ENCODE measurements at places on chromosomes 7 and 10.

- peak; percentile 41 for DNase-seq
These were observed 1194.4 kb upstream of the SORCS1 start for GRCh38 chr10:108358912-108359311.

DNA sequence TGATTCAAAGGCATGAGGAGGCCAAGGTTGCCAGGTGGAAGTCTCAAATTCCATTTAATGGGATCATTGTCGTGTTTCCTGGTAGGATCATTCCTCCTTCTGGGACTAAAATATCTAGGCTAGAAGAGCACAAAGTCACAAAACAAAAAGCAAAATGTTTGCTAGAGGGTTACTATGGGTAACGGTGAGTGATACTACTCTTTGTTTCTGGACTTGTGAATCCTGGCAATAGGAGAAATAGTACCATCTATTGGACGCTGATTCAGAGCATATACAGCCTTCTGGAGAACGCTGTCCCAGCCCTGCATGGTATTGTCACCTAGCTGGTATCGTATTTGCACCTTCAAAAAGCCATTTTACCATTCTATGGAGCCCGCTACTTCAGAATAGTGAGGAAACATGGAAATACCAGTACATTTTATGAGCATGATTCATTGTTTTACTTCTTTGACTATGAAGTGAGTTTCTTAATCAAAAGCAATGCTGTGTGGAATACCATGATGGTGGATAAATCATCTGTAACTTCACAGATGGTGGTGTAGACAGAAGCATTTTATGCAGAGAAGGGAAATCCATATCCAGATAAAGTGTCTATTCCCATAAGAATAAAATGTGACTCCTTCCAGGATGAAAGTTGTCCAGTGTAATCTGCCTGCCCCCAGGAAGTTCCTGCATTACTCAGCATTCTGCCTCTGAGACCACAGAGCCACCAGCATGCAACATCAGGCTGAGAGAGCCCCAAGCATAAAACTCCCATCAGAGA lies 361.0 kb downstream of the ETV1 start:
- no peak for DNase-seq

DNA sequence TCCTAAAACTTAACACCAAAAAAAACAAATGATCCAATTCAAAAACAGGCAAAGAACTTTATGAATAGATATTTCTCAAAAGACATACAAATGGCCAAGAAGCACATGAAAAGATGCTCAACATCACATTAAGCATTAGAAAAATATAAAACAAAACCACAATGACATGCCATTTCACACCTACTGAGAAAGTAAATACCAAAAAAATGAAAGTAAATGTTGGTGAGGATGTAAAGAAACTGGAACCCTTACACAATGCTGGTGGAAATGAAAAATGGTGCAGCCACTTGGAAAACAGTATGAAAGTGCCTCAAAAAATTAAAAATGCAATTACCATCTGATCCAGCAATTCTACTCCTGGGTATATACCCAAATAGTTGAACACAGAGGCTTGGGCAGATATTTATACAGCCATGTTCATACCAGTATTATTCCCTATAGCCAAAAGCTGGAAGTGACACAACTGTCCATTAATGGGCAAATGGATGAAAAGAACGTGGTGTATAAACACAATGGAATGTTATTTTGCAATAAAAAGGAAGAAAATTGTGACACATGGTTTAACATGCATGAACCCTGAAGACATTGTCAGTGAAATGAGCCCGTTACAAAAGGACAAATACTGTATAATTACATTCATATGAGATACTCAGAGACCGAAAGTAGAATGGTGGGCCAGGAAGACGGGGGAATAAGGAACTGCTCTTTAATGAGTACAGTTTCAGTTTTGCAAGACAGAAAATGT lies 89.0 kb downstream of the JMJD1C start:
- no peak for DNase-seq

GRCh38 chr10:47457826-47458225 lies 26.1 kb downstream of the ANXA8 start:
- no peak for DNase-seq

DNA sequence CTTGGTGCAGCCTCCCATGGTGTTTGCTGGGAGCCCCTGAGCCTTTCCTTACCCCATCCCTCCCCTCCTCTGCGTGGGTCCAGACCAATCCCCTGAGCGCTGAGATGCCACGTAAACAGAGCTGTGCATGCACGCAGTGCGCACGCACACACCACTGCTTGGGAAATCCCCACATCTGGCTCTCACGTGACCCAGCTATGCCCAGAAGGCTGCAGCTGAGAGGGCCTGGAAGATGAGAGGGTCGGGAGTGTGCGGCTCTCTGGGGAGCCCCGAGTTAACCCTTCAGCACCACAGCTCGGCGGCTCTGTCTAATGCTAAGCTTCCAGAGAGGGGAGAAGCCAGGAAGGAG lies 177.2 kb downstream of the SH3PXD2A start:
- DNase-seq: peak; percentile 91

- DNase-seq: no peak
These were observed 64.9 kb upstream of the CELF2 start for GRCh38 chr10:10952800-10953199.

- DNase-seq: no peak
These were observed 86.2 kb downstream of the GLRX3 start for GRCh38 chr10:130222381-130222780.

DNA sequence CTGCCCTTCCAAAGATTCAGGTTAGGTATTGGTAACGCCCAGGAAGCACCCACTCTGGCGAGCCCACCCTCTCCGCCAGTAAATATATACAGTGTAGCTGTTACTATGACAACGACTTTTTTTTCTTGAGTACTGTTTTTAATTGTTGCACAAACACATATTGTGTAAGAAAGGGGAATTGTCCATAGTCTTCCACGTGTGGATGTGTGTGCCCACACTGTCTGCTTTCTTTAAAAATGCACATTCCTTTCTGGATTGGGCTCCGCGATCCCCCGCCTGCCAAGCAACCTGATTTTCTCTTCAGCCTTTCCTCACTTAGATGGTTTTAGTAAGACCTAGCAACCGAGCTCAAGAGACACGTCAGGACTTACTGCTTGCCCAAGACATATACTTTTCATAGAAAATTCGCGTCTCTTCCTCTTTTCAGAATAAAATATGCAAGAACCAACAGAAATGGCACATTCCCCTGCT lies 247.8 kb downstream of the EBF3 start:
- DNase-seq: no peak

GRCh38 chr10:122492006-122492405 lies 30.7 kb downstream of the HTRA1 start:
- no peak for DNase-seq

DNA sequence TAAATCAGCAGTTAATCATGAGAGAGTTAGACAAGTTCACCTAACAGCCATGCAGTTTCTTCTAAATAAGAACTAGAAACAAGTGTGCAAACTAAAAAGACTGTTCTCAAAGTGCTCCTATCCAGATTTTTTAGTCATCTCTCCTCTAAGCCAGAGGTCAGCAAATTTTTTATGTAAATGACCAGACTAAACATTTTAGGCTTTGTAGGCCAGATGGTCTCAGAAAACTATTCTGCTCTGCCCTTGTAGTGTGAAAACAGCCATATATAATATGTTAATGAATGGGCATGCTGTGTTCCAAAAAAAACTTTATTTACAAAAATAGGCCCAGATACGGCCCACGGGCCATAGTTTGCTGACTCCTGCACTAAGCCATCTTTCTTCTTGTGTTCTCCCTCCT lies 263.0 kb upstream of the LRRN3 start:
- DNase-seq: no peak

DNA sequence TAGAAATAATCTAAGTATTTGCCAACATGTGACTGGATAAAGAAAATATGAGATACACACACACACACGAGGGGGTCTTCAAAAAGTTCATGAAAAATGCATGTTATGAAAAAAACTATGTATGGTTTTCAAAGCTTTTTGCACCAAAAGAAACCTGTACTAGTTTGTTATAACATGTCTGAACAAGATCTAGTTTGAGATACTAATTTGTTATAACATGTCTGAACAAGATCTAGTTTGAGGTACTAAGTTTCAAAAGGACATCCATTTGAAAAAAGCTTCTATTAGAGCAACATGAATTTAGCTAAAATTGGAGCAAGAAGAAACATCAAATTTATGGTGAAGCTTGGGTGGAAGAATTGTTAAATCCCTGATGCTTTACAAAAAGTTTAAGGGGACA lies 19.8 kb upstream of the ADRA2A start:
- DNase-seq: no peak

- no peak for DNase-seq
These were observed 79.4 kb downstream of the CTBP2 start for GRCh38 chr10:125080984-125081383.

GRCh38 chr7:140426130-140426529 lies 22.3 kb downstream of the RAB19 start:
- DNase-seq: no peak

DNA sequence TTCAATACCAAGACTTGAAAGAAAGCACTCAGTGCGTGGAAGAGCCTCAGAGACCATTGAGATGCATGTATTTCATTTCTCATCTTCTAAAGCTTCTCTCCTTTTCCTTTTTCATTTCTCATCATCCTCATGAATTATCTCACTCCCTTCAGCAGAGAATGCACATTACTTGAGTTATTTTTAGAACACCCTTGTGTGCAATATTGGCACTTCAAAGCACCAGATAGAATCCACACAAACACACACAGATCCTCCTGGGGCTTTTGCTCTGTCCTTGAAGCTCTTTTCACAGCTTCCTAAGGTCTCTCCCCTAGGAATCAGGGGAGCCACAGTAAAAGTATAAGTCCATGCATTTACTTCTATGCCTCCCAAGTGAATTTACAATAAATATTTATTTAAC lies 18.3 kb downstream of the DGKI start:
- no peak for DNase-seq

GRCh38 chr7:128697302-128697905 lies 25.3 kb downstream of the GARIN1A start:
- peak; percentile 52 for DNase-seq

- no peak for DNase-seq
These were observed 17.3 kb downstream of the SRGN start for GRCh38 chr10:69104994-69105790.

GRCh38 chr7:43461349-43462024 lies 121.4 kb upstream of the STK17A start:
- no peak for DNase-seq

GRCh38 chr7:47416492-47417480 lies 165.1 kb downstream of the TNS3 start:
- DNase-seq: no peak
